GM13977 (cell line): ENCODE measurements at places on chromosomes 7 and 10.

GRCh38 chr10:6794441-6794840, 214.4 kb upstream of the PRKCQ start:
- DNase-seq, result no peak

- no peak for DNase-seq
Measured at GRCh38 chr7:45026984-45027773, 27.2 kb downstream of the CCM2 start.

DNA sequence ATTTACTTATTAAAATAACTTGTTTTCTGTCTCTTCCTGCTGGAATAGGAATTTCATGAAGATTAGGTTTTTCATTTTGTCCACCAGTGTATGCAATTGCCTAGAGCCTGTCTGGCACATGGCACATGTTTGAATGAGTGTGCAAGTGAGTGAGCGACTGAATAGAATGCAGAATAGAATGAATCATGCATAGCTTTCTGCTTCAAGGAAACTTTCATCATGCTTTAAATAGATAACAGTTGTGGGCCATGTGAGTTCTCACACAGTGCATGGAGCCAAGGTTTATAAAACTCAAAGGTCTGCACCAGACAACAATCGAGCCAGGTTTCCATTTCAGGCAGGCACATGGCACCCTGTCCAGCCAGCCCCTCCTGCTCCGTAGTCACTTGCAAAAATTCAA, 74.2 kb upstream of the HECW1 start:
- DNase-seq, result no peak

DNA sequence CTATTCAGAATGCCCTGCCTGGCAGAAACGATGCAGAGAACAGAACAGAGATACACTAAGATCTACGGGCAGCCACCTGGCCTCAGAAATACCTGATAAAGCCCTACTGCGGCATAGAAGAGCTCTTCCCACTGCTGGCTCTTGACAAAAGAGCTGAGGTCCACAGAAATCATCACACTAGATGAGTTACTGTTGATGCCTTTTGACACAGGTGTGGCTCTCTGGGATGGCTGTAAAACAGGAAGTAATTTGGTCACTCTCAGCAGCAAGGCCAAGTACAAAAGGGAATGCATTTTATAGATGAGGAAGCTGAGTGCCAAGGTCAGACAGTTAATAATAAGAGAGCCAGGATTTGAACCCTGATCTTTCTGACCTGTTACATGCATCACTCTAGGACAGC, 35.0 kb upstream of the ACSL5 start:
- DNase-seq, result no peak

DNA sequence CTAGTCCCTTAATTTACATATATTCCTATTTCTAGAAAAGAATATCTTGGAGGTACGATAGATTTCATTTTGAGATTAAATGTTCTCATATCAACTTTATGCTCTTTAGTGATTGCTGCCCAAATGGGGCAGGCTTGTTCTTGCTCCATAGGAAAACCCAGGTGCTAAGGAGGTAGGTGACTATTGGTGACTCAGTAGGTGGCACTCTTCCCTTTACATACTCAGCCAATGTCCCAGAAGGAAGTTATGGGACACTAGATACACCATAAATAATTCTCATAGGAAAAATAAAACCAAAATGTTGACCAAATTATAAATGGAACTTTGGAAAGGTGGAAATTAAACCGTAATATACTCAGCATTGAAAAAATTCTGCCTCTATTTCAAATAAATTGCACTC, 4.0 kb downstream of the SKAP2 start:
- no peak for DNase-seq

- DNase-seq, result no peak
Measured at GRCh38 chr10:3500408-3500856, 284.6 kb downstream of the KLF6 start.

DNA sequence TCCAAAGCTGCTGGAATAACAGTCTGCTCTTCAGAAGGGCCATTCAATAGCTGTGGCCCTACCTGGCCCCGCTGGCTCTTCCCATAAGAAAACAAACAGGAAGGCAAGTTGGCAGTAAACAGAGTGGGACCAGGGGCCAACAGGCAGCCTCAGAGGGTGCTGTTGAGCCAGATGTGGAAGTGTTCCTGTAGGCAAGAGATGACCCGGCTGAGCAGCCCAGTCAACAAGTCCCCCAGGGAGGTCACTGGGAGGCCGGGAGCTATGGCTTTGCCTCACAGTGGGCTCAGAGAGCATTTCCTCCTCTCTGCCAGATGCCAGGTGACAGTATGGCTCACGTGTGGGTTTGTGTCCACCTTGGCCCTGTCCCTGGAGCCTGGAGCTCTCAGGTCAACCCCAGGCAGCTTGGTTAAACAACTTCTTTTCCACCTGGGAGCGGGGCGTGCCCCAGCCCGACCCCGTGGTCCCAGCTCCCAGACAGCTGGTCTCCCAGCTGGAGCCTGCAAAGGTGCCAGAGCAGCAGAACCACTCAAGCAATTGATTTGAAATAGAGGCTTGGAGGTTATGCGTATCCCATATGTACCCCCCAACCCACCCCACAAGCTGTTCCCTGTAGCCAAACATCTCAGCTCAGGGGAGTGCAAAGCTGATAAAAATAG, 33.8 kb upstream of the LOXL4 start:
- no peak for DNase-seq
